RWPE1 (cell line): ENCODE measurements at places on chromosomes 5 and 9.

GRCh38 chr5:148884339-148885020 is 58.1 kb downstream of the ADRB2 start:
- no peak for DNase-seq

GRCh38 chr9:92738661-92739081 is 26.0 kb downstream of the BICD2 start:
- peak; percentile 73 for DNase-seq

DNA sequence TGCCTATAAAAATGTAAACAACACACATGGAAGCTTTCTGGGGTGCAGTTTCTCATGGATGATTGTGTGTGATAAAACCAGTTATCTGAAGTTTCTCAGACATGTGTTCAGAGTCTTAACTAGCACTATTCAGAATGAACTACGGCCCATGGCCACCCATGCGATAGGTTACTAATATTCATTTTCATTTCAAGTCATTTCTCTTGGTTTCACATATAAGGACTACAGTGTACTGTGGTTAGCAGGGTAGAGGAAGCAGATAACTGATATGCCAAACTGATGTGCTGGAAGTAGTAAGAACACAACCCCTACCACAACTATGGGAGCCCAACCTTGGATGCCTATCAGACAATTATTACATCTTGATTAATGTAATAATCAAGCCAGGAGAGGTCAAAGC is 372.1 kb downstream of the DTWD2 start:
- DNase-seq: no peak

DNA sequence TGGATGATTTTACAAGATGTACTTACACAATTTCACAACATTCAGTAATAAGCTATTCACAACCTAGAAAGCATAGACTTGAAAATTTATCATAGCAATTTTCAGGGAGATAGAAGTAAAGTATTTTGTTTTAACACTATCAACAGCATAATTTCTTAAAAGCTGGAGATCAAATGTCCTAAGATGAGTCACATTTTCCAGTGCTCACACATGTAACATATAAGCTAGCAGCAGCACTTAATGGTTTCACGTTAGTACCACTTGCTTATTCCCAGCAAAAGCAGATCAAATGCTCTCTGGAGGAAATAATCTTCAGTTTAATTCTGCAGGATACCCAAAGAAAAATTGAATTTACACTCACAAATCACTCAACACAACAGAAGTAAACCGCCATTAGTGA is 6.5 kb downstream of the OR13C8 start:
- no peak for DNase-seq

GRCh38 chr5:51380603-51381207 is 2.5 kb upstream of the ISL1 start:
- DNase-seq: peak; percentile 70

DNA sequence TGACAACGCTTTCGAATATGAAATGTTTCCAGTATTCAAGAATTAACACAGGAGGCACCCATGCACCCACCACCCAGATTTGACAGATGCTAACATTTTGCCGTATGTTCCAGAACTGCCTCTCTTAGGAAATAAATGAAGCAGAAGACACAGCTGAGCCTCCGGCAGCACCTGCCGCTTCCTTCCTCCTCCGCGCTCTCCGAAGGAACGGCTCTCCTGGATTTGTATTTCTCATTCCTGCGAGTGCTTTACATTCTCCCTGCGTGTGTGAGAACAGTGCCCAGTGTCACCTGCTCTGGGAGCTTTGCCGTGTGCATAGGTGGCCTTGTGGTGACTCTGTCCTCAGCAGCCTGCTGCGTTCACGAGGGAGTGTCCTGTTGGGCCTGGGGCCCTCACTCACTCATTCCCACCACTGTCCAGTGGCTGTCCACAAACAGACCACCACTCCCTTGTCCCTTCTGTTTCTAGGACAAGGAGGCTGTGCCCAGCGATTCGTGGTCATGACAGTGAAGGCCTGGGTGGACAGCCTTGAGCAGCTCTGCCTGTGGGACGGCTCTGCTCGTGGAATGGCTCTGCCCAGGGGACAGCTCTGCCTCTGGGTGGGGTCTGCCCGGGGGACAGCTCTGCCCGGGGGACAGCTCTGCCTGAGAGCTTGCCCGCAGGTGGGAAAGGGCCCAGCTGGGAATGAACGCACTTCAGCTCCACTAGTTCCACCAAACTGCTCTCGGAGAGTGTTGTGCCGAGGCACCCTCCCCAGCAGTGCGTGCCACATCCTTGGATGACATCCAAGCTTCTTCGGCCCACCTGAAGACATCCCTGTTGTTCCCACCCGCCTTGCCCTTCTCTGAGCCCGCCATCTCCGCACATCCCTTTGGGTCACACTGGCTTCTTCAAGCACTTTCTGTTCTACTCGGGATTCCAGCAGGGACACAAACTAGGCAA is 170.5 kb upstream of the PPP1R26 start:
- no peak for DNase-seq

DNA sequence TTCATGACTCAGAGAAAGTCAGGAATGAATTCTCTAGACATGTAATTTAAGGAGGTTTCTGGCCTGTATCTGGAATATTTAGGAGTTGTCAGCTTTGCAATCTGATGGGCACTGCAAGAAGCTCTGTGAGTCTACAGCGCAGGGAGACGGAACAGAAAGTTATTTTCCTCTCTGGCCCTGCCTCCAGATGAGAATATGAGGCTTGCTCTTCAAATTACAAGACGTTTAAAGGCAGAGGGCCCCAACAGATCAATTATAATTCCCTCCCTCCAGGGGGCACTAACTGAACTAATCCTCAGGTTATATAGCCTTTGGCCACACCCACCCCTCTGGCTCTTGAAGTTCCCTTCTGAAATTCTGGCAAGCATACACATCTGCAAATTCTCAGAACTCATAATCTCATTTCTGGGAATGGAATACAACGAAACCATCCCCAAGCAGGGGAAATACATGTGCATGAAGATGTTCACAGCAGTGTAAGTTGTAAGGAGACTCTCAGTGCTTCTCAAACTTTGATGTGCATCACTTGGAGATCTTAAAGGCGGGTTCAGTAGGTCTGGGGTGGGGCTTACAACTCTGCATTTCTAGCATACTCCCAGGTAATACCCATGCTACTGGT is 307.6 kb downstream of the CWC27 start:
- DNase-seq: peak; percentile 51

DNA sequence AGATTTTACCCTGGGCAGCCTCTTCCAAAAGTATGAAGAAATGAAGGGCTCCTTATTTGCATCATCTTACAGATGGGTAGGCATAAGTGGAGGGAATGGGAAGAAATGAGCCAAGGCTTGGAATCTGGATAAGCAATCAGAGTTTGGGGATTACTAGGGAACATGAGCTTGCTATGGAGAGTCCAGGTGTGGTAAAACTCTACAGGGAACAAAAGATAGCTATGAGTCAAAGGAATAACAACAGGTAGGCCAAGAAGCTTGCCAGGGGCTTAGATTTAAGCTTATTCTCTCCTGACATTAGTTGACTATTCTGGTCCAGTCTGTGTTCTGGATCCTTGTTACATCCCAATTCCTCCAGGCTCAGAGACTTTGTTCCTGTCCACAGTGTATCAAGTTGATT is 16.4 kb downstream of the RFK start:
- DNase-seq: no peak

GRCh38 chr5:86880785-86881492 is 263.2 kb downstream of the COX7C start:
- peak; percentile 80 for DNase-seq

DNA sequence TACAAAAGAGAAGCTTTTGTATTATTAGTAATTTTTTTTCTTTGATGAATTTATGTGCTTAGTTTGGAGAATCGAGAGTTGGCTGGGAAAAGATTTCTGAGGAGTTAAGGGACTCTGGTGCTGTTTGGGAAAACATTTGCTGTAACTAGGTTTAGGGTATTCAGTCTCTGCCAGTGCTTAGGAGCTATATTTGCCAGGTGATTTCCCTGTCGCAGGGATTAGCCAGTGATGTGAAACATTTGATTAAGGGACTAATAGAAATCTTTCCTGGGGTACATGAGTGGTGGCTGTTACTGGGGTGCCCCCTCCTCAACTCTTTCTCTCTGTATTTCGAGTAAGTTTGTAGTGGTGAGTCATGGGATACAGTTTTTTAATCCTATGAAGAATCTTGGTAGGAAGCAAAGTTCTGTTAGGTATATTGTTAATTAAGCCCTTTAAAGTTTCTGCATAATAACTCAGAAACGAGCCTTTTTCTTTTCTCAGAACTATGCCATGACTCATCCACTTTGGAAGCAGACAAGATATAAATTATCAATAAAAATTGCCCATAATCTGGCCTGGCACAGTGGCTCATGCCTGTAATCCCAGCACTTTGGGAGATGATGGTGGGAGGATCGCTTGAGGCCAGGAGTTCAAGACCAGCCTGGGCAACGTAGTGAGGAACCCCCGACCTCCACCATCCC is 18.6 kb downstream of the RGMB start:
- DNase-seq: no peak

GRCh38 chr5:159571501-159572244 is 241.4 kb upstream of the IL12B start:
- DNase-seq: peak; percentile 25

- DNase-seq: no peak
Measured at GRCh38 chr5:140336388-140336787, 10.0 kb downstream of the HBEGF start.

- no peak for DNase-seq
Measured at GRCh38 chr9:84385386-84386040, 45.0 kb upstream of the SLC28A3 start.

DNA sequence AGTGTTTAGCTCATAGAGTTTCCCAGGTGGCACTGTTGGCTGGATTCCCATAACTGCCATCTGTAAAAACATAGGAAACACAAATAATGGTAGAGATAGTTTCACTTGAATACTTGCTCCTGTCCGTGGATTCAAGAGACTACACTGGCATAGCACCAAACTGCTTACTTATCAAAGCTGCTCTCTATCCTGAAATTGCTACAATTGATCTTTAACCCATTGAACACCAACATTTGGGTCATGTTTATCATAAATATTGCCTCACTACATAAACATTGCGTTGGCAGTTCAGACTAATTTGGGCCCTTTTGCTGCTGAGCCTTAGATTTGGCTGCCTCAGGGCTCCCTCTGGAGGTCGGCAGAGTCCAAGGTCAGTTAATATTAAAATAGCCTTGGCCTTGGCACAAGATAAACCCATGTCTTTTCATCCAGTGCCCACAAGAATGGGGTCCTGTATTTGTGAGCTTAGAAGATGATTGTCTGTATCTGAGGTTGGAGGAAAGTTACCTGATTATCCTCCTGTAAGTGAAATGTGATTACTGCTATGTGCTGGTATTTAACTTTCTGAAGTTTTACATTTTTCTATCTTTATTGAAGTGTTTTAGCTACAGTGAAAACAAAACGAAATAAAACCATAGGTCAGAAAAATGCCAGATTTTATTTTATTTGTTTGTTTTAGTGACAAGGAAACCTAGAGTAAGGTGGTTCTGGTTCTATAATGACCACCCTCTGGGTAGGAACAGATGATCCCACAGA is 4.0 kb upstream of the RANBP3L start:
- peak; percentile 37 for DNase-seq

DNA sequence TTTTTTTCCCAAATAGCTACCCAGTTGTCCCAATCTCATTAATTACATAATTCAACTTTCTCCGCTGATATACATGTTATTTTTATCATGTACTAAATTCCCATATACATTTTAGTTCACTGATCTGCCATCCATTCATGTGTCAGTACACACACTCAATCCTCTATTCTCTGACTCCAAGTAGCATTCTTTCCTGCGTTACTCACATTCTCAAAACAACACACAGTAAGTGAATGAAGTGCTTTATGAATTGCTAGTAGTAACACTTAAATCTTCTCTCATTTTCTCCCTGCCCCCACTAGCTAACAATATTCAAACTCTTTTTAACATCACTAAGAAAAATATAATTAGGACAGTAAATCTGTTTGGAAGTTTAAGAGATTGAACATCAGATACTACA is 8.9 kb downstream of the ZNF366 start:
- no peak for DNase-seq

DNA sequence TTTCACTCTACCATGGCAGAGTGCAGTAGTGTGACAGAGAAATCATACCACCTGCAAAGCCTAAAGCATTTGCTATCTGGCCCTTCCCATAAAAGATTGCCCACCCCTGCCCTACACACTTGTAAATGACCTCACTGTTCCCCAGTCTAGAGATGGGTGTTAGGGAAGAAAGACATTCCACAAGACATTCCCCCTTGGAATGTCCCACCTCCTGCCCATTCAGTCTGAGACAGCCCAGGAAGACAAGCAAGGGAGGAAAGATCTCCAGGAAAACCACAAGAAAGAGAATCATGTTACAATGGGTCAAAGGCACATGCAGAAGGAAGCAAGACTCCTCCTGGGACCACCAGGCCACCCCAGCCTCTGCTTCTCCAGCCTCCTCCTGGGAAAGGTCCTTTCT is 230.0 kb downstream of the AGTPBP1 start:
- DNase-seq: no peak

GRCh38 chr9:113373676-113374392 is 3.0 kb downstream of the HDHD3 start:
- no peak for DNase-seq

DNA sequence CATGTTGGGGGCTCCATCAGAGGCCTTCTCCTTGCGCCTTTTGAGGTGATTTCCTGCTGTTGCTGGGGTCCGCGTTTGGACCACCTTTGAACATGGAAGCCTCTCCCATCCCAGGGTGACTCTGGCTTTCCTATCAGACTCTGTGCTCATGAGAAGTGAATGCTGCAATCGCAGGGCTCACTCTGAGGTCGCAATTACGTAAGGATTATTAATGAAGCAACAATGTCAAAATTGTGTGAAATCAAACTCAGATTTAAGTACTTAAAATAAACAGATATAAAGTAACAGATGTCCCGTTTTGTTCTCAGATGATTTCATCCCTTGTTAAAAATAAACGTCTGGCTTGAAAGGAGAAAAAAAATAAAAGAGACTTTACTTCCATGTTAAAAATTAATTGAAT is 634.2 kb downstream of the BNC2 start:
- no peak for DNase-seq
